Fibroblast of skin of right quadriceps (primary cell): ENCODE measurements at places on chromosomes 5 and 9.

DNA sequence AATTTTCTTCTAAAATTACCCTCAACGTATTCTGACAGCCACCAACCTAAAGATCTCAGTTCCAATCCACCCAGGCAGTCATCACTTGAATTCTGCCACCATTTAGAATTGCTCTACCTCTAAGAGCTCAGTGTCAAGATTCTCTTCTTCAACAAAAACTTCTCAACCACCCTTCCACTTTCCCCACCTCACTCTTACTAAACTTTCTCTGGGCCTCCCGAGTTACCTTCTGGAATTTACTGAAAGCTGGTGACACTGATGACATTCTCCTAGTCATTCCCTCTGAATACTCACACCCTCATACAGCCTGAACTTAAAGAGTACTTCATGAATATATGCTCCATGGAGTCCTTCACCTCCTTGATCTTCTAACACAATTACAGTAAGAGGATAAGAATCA, 209.5 kb downstream of the TSSK1B start:
- no peak for DNase-seq

DNA sequence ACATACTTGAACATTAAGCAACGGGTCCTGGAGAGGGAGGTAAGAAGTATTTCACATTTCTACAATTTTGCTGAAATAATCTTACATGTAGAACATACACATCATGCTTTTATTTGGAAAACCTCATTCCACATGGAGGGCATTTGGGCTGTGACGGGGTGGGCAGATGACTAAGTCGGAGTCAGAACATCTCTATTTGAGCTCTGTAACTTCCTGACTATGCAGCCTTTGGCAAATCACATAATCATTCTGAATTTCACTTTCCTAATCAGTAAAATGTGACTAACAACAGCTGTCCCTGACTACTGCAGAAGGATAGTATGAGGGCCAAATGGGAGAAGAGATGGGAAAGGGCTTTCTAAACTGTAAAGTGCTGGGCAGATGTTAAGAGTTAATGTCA, 17.1 kb upstream of the IL6ST start:
- peak; percentile 93 for DNase-seq

DNA sequence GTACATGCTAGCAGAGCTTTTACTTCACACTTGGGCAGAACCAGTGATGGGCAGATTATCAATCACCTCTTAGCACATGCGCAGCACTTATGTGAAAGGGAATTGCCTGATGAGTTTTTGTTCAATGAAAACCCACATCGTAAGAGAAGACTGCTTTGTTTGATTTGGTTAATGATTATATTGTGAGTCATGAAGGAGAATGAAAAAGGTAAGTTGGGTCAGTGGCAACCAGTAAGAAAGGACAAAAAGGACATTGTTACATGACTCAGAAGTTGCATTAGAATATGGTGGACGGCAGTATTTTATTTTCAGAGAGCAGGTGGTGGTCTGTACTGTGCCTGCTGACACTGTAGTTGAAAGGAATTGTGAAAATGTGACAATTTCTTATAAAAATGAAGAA, 127.4 kb downstream of the AOPEP start:
- no peak for DNase-seq

DNA sequence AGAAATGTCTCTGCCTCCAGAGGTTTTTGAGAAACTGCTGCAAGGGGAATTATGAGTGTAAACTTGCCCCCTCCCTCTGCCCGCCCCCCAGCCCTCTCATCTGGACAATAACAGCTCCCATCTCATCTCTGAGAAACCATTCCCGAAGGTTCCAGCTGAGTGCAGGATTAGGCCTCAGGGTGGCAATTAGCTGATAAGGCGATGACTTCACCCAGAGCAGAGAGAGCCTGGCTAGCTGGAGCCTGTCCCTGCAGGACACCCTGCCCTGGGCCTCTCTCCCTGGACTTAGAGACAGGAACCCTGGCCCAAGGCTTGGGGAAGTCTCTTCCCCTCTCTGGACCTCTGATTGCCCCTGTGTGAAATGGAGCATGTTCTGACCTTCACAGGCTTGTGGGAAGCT, 45.7 kb upstream of the HAND1 start:
- no peak for DNase-seq

GRCh38 chr9:11335011-11335410, 722.2 kb upstream of the PTPRD start:
- no peak for DNase-seq

DNA sequence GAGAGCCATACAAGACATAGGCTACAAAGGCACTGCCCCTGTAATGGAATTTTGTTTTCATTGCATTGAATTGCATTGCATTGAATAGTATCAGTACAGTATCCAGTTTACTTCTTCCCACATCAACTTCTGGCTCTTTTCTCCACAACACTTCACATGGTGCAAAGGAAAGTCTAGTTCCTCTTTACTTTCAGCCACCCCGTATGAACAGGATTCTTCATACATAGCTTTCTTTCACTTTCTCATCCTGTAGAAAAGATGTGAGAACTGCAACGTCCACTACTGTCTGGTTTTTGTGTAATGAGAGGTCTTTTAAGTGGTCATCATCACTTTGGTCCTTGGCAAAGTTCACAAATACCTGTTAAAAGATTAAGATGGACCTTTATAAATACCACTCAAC, 20.2 kb downstream of the NIPSNAP3B start:
- no peak for DNase-seq

DNA sequence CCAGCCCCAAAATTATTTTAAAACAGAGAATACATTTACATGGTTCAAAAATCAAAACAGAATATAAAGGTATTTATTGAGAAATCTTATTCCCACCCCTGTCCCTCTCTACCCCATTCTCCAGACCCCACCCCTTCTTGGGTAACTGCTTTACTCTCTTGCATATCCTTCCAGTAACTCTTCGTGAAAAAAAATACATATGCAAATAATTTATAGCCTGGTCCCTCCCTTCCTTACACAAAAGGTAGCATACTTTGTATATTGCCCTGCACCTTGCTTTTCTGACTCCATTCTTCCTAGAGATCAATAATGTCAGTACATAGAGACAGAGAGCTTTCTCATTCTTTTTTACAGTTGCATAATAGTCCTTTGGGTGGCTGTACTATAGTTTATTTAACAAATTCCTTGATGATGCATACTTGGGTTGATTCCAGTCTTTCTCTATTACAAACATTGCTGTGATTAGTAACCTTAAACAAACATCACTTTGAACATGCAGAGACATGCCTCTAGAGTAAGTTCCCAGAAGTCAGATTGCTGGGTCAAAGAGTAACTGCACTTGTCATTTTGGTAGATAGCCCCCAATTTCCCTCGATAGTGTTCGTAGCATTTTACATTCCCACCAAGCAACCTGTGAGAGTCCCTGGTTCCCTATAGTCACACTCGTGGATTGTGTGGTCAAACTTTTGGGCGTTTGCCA, 47.9 kb downstream of the STOM start:
- DNase-seq: peak; percentile 91

- no peak for DNase-seq
Observed at GRCh38 chr5:97127727-97128126, 14.7 kb downstream of the LIX1 start.

GRCh38 chr9:127567035-127567729, 44.9 kb upstream of the STXBP1 start:
- no peak for DNase-seq

- no peak for DNase-seq
Observed at GRCh38 chr5:162231522-162231921, 163.9 kb downstream of the GABRG2 start.

- no peak for DNase-seq
Observed at GRCh38 chr5:132473019-132473531, 17.5 kb downstream of the IRF1 start.

DNA sequence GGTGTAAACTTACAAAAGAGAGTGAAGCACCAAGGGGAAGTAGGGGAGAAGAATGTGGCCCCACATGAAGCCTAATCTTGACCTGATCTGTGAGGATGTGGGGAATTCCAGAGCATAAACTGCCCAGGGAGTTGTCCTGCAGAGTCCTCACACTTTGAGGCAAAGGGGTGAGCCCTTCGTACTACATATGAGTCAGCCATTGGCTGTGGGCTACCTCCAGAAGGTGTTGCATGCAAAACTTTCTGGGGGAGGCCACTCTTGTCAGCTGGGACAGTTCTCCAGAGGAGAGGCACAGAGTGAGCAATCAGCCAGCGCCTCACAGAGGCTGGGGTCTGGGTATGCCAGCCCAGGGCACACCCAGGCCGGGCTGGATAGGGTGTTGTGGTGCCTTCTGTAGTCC, 98.1 kb upstream of the NMUR2 start:
- DNase-seq: no peak

DNA sequence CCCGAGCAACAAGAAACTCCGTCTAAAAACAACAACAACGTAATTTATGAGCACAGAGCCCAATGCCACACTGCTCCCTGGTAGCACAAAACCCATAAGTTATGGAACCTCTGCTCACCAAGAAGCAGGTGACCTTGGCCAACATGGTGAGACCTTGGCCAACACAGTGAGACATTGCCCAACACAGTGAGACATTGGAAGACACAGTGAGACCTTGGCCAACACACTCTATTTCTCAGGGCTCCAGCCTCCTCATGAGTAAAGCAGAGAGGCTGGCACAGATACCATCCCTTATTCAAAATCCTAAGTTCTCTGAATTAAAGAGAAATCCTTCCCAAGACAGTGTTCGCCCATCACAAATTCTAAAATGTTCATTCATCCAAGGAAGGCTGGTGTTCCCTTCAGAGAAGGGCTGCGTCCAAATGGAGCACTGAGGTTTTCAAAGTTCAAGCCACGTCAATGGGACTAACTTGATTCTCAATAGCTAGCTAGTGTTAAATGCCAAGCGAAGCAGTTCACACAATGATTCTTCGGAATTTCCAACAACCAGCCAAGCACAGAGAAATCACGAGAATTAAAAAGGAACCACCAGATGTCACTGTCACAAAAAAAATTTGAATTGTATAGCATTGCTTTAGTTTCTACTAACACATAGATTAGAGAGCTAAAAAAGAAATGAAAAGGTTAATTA, 29.5 kb downstream of the TTC39B start:
- DNase-seq: peak; percentile 26
